ENCODE measurements at places on chromosomes 12 and 14.

GRCh38 chr14:63598807-63599206, 42.9 kb downstream of the WDR89 start:
- DNase-seq = no peak

DNA sequence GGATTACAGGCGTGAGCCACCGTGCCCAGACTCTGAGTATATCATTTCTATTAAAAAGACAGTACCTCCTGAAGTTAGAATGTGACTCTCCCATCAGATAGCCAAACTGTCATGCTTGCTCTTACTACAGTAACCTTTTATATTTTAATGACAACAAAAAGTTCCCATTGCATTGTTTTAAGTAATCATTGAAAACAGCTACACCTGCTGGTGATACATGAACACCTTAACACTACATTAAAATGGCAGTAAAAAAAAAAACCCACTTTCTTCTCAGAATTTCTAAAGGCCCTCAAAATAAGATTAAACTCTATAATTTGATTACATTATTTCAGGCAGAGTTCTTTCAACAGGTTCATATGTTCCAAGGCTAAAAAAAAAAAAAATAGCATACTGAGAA, 76.7 kb downstream of the SH2B3 start:
- DNase-seq = no peak

DNA sequence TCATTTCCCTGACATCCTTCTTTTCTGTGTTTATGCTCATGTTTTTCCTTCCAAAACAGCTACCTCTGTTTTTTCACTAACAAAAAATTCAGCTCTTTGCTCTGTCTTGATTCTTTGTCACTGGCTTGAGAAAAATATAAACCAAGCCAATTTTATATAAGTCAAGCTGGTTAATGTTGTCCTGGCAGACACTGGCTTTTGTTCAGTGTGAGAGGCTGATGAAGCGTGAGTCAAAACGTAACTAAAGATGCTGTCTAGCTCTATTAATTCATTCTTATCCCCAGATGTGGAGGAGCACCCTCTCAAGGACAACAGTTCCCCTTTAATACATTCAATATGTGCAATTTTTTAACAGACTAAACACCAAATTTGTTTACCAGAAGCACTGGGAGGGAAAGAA, 15.8 kb downstream of the TSPAN8 start:
- no peak for DNase-seq

GRCh38 chr14:87497301-87497700, 495.7 kb downstream of the GALC start:
- no peak for DNase-seq

GRCh38 chr14:97380539-97380941, 583.4 kb downstream of the VRK1 start:
- DNase-seq = peak; percentile 59

GRCh38 chr12:105427883-105428282, 97.4 kb downstream of the C12orf75 start:
- no peak for DNase-seq

DNA sequence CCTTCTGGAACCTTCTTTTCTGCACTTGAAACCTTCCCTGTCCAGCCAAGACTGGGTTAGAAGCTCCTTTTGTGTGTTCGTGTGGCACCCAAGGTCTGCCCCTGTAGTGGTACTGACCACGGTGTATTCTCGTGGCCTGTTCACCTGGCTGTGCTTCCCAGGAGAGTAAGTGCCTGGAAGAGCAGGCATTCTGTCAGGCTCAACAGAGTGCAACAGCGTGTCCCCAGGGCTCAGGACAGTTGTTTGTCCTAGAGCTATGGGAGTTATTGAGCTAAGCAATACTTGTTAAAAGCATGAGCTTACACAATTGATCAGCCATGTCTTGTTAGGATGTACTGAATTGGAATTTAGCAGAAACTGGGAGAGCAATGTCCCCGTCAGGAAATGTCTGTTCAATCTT, 12.9 kb upstream of the SLC38A2 start:
- DNase-seq = no peak

Measured in activated CD4-positive, CD25-positive, alpha-beta regulatory T cell treated with anti-CD3 and anti-CD28 coated beads, Interleukin-2, amount 50 U/mL, for 72 hours (primary cell).